ENCODE measurements at places on chromosomes 3 and 15.
A peak's percentile ranks its signal among the peaks of the same experiment; 100 is the strongest.

GRCh38 chr3:195896361-195897080 lies 11.8 kb downstream of the TNK2 start:
- DNase-seq: no peak

DNA sequence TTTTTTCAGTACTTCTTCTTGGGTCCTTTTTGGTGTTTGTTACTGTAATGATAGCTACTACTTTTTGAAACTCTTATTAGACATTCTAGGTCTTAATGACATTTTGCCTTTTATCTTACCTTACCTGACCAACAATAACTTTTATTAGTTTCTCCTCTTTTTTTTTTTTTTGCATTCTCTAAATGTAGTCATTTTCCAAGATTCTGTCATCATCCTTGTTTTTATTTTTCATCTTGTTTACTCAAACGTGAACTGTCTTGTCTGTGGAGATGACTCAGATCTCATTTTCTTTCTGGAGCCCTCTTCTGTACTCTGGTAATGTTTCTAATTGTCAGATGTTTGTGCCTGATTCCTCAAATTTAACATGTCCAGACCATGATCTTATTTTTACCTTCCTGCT lies 2.9 kb downstream of the ABHD5 start:
- DNase-seq: no peak

DNA sequence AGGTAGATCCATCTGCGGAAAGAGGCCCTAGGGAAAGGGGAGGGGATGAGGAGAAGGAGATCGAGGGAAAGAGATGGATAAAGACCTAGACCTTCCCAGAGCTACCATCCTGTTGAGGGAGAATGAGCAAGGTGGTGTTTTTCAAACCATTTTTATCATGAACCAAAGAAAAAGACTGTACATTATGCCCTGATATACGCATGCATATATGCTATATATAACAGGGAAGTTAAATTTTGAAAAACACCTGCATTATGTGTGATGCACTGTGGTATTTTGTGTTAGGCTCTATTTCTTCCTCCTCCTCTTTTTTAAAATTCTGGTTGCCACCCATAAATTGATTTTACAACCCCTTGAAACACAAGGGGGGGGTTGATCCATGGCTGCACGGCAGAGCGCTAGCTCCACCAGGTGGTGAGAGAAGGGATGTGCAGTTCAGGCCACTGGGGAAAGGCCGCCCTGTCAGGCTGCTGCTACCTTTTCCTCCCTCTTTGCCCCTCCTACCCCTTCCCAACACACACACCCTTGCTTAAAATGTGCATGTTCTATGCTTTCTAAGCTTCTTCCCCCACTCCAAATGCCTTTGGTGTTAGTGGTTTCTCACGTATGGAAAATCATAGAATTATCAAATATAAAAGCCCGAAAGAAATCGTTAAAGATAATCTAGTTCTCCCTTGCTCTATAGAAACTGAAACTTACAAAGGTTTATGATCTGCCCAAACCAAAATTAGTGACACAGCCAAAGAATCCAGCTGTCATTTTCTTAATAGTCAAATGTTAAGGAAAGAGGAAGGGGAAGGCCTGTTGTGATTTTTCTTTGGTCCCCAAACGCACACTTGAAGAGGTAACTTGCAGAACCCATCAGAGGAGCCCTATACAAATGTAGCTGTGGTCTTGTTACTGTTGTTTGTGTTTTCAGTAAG lies 262.0 kb upstream of the UMPS start:
- peak; percentile 9 for DNase-seq

DNA sequence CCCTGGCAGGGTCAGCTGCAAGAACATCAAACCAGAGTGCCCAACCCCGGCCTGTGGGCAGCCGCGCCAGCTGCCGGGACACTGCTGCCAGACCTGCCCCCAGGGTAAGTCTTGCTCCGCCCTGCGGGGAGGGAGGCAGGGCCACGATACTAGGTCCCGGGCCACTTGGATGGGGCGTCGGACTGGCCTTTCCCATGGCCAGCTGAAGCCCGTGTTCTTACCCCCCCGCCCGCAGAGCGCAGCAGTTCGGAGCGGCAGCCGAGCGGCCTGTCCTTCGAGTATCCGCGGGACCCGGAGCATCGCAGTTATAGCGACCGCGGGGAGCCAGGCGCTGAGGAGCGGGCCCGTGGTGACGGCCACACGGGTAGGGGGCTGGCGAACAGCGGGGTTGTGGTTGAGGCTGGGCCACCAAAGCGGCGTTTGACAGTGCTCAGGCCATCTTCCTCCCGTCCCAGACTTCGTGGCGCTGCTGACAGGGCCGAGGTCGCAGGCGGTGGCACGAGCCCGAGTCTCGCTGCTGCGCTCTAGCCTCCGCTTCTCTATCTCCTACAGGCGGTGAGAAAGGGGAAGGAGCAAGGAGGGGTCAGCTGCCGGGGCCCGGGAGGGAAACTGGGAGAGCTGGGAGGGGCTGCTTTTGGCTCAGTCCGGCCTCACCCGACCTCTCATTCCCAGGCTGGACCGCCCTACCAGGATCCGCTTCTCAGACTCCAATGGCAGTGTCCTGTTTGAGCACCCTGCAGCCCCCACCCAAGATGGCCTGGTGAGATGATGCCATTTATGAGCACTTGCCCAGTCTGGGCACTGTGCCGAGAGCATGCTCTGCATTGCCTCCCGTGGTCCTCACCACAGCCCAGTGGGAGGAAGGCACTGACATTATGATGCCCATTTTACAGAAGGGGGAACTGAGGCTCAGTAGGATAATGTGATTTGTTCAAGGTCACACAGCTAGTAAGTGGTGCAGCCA lies 1.7 kb downstream of the CHRD start:
- no peak for DNase-seq

GRCh38 chr3:55543181-55543614 lies 56.1 kb upstream of the WNT5A start:
- DNase-seq: no peak

DNA sequence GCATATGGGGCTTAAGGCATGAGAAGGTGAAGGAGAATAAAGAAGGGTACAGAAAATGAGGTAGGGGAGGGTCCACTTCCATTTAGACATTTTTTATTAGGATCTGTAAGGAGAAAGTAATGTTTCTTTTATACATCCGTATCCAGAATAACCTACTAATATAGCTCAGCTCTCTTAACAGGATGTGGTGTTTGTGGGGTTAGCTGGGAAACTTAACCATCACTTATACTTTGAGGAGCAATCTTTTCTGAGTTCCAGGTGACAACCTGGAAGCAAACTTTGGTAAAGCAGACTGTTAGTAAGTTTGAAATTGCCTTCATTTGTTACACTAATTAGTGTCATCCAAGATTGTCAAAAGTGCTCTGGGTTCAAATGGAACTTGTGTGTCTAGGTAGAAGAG lies 36.6 kb downstream of the BUB1B start:
- peak; percentile 17 for DNase-seq

- DNase-seq: no peak
Measured at GRCh38 chr3:4425707-4426106, 41.4 kb downstream of the SUMF1 start.

GRCh38 chr3:175951047-175951694 lies 1092.0 kb downstream of the NAALADL2 start:
- DNase-seq: no peak
